SK-MEL-5 (cell line): ENCODE measurements at places on chromosomes 12 and 14.

DNA sequence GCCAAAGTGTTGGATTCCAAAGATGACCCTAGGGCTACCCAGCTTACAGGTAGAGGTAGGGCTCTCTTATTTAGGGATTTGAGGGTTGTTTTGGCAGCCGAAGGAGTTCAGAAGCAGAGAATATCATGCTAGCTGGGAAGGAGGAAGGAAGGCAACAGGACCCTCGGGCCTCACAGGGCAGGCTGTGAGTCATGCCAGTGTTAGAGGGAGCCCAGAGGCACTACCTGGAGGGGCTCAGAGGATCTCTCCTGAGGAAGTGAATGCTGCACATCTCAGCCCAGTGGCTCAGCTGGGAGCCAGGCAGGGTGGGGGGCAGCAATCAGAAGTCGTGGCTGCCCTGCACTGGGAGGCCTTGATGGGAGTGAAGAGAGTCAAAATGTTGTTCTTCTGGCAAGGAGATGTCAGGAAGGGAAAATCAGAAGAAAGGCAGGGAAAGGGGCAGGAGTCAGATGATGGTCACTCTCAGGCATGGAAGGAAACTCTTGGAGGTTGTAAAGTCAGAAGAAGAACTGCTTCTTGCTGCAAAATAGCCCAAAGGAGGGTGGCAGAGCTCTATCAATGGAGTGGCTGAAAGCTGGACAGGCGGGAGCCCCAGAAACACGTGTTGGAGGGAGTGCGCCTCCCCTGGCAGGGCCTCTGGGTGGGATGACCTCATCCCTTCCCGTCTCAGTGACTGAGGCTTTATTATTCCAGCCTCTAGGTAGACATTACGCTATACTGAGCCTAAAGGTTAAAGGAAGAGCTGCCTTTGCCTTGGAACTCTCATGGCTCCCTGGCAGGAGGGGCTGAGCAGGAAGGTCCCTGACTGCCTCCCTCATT lies 141.3 kb downstream of the SMOC1 start:
- peak; percentile 21 for DNase-seq

GRCh38 chr14:51116682-51117081 lies 21.8 kb upstream of the TRIM9 start:
- DNase-seq, result no peak

GRCh38 chr14:98173305-98173704 lies 1098.7 kb downstream of the BCL11B start:
- DNase-seq, result no peak

DNA sequence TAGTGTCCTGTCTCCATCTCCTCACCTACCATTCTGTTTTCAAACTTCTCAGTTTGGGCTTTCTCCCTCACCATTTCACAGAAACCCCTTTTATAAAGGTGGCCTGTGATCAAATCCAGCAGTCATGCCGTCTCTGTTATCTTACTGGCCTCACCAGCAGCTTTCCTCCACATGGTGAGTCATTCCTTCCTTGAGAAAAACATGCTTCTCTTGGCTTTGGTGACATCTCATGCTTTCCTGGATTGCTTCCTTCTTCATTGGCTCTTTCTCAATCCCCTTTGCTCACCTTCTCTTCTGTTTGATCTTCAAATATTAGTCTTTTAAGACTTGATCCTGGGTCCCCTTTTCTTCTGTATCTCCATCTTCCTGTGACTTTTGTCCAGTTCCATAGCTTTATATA lies 164.9 kb downstream of the ANO4 start:
- no peak for DNase-seq

DNA sequence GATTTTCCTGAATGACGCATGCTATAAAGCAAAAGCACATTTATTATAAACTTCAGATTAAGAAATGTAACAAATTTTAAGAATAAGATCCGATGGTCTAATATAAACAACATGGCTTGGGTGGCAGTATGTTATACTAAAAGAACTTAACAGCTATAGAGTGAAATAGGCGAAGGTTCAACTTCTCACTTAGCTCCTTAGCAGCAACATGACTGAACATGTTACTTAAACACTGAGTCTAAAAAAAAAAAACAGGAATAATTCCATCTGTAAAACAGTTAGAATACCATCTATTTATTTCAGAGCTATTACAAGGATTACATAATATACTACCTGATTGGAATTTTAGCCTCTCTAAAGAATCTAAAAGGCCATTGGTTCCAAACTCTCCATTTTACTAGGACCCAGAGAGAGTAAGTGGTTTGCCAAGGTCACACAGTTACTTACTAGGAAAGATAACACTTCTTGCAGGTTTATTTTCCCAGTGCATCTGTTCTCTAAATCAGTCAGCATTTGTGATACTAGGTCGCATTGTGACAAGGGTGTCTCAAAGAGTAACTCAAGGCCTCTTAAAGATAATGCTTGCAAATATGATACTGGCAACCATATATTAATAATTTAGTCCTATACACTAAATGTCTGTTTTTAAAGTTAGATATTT lies 14.8 kb downstream of the OSBPL8 start:
- DNase-seq, result no peak

GRCh38 chr12:8644345-8645248 lies 18.0 kb downstream of the MFAP5 start:
- DNase-seq, result no peak
